ENCODE measurements at places on chromosomes 3 and 15.

GRCh38 chr3:58798312-58798711 lies 131.7 kb upstream of the FAM3D start:
- no peak for DNase-seq

DNA sequence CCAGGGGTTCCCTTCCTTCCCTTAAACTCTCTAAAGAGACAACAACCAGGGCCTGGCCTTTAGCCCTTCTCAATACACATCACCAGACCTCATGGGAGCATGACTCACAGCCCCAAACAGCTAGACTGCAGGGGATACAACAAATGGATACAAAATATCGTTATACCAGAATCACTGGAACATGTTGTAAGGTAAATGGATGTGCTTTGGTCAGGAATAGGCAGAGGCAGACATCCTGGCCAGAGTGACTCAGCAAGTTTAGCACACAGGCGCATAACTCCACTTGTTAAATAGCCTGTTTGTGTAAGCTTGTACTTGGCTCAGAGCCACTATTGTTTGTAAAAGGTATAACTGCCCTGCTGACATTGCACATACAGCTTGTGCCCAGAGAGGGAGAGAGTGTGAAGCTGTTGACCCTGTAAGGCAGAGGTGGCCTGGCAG lies 18.3 kb downstream of the TMED3 start:
- DNase-seq: peak; percentile 83

DNA sequence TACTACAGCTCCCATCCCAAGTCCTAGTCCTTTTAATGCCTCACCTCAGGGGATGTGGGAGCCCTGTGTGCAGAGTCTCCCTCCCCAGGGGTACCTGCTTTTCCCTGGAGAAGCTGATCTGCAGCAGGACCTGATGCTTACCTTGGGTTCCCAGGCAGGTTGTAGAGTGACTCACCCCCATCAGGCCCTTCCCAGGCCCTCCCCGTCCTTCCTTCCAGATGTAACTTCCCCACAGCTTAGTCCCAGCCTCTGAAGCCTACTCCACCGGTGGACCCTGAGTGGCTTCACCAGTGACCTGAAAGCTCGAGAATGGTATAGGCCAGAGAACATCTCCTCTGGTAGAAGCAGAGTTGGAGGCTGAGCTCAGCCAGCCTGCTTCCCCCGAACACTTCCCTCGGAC lies 254.2 kb upstream of the STT3B start:
- no peak for DNase-seq

GRCh38 chr3:16810593-16811367 lies 74.0 kb upstream of the PLCL2 start:
- DNase-seq: no peak

DNA sequence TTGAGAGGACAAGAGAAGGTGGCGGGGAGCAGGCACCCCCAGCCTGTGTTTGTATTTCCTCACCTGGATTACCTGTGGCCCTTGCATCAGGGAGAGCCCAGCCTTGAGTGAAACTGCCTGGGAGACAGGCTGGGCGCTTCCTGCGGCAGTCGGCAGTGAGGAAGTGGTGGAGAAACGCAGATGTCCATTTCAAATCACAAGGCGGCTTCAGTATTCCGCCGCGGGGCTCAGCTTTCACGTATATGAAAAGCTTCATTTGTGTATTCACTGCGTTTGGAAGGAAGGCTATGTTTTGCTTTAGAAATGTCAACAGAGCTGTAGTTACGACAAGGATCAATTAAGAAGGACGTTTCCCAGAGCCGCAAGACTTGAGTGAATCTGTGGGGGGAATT lies 167.4 kb upstream of the CTDSPL start:
- no peak for DNase-seq

- DNase-seq: no peak
Measured at GRCh38 chr3:169241991-169242707, 421.4 kb downstream of the MECOM start.

GRCh38 chr3:40310705-40311104 lies 1.2 kb downstream of the EIF1B start:
- DNase-seq: peak; percentile 6

GRCh38 chr3:178170698-178171535 lies 365.3 kb upstream of the KCNMB2 start:
- peak; percentile 78 for DNase-seq

DNA sequence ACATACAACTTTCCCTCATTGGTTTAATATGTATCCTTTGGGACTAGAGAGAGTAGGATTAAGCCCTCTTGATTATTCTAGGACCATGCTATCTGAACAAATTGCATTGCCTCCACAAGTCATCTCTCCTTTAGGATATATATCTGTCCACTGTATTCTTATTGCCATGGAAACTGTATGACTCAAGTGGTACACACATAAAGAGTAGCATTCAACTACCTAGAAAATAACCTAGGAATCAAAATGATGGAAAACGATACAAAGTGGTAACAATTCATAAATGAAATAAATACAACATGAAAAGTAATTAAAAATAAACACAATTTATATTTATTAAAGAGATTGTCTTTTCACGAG lies 212.1 kb upstream of the P2RY1 start:
- DNase-seq: no peak

All from suppressor macrophage (primary cell).